ENCODE measurements at places on chromosomes 7 and 10. TPM values are rescaled to one million over a fixed set of nuclear protein-coding genes. Genes with fewer than 3 reads are reported as not detected.

Gene ASAH2
- total RNA-seq, result 3.2 TPM

Gene ITIH2
- not detected for total RNA-seq

Gene MYOF
- 484 TPM for total RNA-seq

Gene SFTPA2
- total RNA-seq, result not detected

Gene NKX1-2
- total RNA-seq, result not detected

Gene COL26A1
- not detected for total RNA-seq

Gene EGFR
- total RNA-seq, result 47.8 TPM

Gene HSPA12A
- total RNA-seq, result 25.8 TPM

Gene OR2A42
- total RNA-seq, result not detected

Gene FZD1
- 24.2 TPM for total RNA-seq

Gene GNAT3
- total RNA-seq, result not detected

Gene DHX32
- total RNA-seq, result 42.3 TPM

Gene PSD
- 3.7 TPM for total RNA-seq

Gene PDE6C
- not detected for total RNA-seq

Gene FBH1
- total RNA-seq, result 99.9 TPM

Gene OR2A12
- total RNA-seq, result not detected

Gene SFRP4
- 95.2 TPM for total RNA-seq

Gene PITX3
- 0.13 TPM for total RNA-seq

Gene SNX10
- total RNA-seq, result not detected

Gene SEMA3A
- 52.1 TPM for total RNA-seq

Gene BEND7
- total RNA-seq, result 4.0 TPM

Gene C10orf105
- under 0.01 TPM for total RNA-seq

Gene ERVW-1
- total RNA-seq, result not detected

Gene EVX1
- not detected for total RNA-seq

Gene CPA4
- 140 TPM for total RNA-seq

Gene ZP3
- 3.0 TPM for total RNA-seq

Gene MMP21
- total RNA-seq, result not detected

Gene CFAP70
- total RNA-seq, result 1.2 TPM

Gene ZNF853
- total RNA-seq, result 0.99 TPM

Gene TEX47
- total RNA-seq, result not detected

Gene MDH2
- 50.8 TPM for total RNA-seq

Gene KAZALD1
- 26.8 TPM for total RNA-seq

Gene OPN1SW
- total RNA-seq, result not detected

Gene ITPRID1
- total RNA-seq, result not detected

Gene MLLT10
- 47.3 TPM for total RNA-seq

Gene LLCFC1
- total RNA-seq, result not detected

Gene GPR85
- 1.3 TPM for total RNA-seq

Gene ZNF467
- 1.6 TPM for total RNA-seq

Gene PLPP4
- 4.3 TPM for total RNA-seq

Gene INA
- total RNA-seq, result 1.3 TPM

Data from smooth muscle cell of the pulmonary artery (primary cell).